Sciatic nerve (tissue), 2 donors: ENCODE measurements at places on chromosomes 7 and 10.

DNA sequence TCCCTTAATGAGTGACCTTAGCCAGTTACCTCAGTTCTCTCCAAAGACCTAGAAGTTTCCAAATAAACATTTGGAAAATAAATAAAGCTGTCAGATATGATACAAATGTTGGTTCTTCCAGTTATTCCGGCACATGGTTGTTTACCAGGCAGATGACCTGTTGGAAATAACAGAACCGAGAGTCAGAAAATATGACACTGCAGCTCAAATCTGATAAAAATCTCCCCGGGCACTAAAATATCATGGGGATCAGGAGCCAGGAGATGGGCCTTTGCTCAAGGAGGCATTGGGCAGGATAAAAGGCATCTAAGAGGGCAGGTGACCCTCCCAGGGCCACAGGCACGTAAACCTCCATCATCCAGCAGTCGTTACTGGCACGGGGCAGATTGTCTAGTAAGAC is 164.0 kb upstream of the LYZL1 start:
- DNase-seq = no peak

DNA sequence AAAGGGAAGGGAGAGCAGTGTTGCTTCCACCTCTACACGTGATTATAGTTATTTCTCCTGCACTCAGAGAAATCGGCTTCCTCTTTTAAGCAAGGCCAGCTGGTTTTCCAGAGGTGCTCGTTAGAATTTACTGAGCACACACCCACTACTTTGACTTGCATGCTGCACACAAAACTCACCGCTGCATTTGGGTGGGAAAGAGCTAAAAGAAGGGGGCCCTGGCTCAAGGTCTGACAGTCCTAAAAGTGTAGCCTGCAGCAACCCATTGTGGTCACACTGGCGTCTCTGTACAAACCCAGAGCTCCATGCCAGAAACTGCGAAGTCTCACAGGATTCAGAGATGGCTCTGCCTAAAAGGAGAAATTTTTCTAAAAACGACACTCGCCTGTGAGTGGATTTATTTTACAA is 133.7 kb downstream of the SLC25A13 start:
- DNase-seq = no peak

DNA sequence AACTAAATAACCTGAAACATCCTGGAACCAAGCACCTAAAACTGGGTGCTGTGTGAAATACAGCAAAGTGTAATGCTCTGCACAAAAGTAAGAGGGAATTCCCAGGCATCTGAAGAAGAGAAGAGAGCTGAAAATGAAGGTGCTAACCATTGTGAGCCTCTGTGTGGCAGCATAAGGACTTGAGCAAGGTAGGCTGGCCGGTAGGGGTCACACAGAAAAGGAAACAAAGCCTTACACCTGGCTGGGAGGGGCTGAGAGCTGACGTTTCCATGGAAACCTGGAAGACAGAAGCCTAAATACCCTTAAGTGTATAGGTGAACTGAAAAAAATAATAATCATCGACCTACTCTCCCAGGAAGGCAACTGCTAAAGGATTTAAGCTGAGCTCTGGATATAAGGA is 48.6 kb downstream of the CUL1 start:
- no peak for DNase-seq

GRCh38 chr10:126263006-126263676 is 125.1 kb downstream of the ADAM12 start:
- no peak for DNase-seq

GRCh38 chr10:109701633-109702215 is 221.6 kb downstream of the XPNPEP1 start:
- DNase-seq = no peak

GRCh38 chr10:88039496-88040200 is 176.2 kb downstream of the PTEN start:
- no peak for DNase-seq

- no peak for DNase-seq
Observed at GRCh38 chr7:92992483-92992882, 125.3 kb downstream of the SAMD9 start.
